ENCODE measurements at places on chromosomes 13 and 19.

DNA sequence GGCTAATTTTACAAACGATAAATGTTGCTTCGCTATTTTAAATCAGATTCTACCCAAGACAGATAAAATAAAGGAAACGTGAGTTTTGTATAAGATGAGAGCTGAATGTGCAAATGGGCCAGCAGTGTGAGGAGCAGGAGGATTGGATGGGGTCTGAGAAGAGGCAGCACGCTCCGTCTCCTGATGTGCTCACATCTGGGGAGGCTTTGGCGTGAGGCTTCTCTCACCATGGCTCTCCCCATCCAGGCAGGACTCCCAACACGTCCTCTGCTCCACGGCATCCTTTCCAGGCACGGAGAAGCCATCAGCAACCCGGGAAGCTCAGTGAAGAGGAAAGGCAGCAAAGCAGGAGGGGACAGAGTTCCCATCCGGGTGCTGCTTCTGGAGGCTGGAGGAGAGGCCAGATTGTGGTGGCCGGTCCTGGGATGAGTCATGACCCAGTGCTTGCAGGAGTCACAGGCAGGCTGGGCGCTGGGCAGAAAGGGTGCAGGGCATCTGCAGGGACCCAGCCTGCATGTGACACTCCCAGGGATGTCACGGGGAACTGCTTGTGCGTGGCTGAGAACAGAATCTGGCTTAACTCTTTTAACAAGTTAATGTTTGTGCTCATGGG, 47.5 kb downstream of the ZNF536 start:
- DNase-seq: no peak

DNA sequence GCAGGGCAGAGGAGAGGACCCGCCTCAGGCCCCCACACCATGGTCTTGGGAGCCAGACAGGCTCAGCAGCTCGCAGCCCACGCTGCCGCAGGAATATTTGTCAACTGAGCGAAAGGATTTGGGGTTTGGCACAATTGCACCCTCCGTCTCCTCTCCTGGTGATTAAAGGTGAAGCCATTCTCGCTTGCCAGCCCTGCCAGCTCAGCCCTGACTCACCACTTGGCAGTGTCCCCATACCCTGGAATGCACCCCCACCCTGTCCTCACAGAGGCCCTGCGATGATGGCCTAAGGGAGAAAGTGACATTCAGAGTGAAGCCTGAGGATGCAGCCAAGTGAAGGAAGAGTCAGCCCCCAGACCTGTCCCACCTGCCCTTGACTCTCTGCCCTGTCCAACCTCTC, 18.8 kb downstream of the CYTH2 start:
- no peak for DNase-seq

GRCh38 chr19:14536926-14537692, 7.7 kb downstream of the TECR start:
- DNase-seq: no peak

- no peak for DNase-seq
Observed at GRCh38 chr13:108195146-108195545, 20.2 kb downstream of the LIG4 start.

- no peak for DNase-seq
Observed at GRCh38 chr13:109869312-109870237, 83.2 kb upstream of the IRS2 start.

GRCh38 chr13:67119481-67119894, 110.6 kb downstream of the PCDH9 start:
- DNase-seq: no peak

DNA sequence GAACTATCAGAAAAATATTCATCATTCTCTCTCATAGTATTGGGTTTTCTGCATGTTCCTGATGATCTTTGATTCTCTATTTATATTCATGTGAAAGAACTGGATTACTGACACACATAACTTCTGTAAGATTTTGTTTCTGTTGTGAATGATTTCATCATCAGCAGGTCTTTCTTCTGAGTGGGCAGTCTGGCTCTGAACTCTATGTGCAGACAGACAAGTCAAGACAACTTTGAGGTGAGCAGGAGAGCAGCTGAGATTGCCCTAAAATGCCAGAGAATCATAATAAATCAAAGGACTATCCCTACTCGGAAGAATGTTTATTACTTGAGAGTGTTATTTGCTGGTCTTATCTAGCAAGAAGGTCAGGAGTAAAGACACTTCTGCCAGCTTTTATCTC, 652.1 kb upstream of the GPC6 start:
- no peak for DNase-seq

- DNase-seq: no peak
Observed at GRCh38 chr19:10001899-10002298, 8.4 kb downstream of the COL5A3 start.

DNA sequence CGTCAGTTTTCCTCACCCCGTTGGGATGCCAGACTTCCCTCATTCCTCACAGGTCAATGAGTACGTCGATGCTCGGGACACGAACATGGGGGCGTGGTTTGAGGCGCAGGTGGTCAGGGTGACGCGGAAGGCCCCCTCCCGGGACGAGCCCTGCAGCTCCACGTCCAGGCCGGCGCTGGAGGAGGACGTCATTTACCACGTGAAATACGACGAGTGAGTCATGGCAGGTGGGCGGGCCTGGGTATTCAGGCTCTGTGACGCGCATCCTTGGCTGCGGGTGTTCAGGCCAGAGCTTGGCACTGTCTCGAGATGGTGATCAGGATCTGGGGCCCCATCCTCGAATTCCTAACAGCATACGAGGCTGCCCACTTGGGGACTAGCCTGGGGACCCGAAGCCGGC, 21.4 kb downstream of the UHRF1 start:
- DNase-seq: no peak

- no peak for DNase-seq
Observed at GRCh38 chr13:96994017-96994857, at the start of gene OXGR1. TSS of gene OXGR1 (minus strand) at chr13:96994476. CDS start at chr13:96987759, 6,717 bp downstream.

- no peak for DNase-seq
Observed at GRCh38 chr13:94327318-94327717, 152.2 kb downstream of the DCT start.
